Stimulated activated CD8-positive, alpha-beta memory T cell treated with anti-CD3 and anti-CD28 coated beads, Interleukin-15, amount 100 ng/mL, for 48 hours (primary cell): ENCODE measurements at places on chromosomes 3 and 15.

DNA sequence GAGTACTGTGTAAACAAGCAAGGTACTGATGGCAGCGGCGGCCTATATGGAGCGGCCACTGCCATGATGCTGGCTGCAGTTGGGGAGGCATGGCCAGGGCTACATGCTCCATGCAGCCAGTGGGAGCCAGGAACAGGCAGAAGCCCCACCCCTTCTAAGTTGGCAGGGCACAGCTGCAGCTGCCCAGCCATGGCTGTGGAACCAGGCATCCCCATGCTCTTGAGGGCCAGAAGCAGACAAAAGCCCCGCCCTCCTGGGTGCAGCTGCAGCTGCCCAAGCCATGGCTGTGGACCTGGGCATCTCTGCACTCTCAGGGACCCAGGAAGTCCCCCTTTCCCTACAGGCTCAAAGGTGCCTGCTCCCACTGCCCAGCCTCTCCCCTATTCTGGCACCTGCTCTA is 150.9 kb downstream of the FMN1 start:
- no peak for DNase-seq

GRCh38 chr15:99631255-99631654 is 65.5 kb downstream of the MEF2A start:
- DNase-seq = no peak

GRCh38 chr15:63321462-63321861 is 44.1 kb downstream of the APH1B start:
- DNase-seq = no peak

DNA sequence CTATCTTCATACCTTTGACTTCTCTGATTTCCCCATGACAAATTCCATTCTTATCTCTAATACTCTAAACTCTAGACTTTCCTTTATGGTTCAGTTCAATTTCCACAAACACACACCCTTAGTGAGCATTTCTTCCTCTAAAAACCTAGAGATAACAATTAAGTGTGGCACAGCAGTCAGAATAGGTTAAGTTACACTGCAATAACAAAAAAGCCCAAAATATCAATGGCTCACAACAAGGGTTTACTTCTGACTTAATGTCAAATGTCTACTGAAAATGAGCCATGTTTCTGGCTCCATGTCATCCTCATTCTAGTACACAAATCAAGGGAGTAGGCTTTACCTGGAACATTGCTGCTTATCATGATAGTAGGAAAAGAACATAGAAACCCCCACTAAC is 123.8 kb downstream of the TAFA4 start:
- DNase-seq = no peak

DNA sequence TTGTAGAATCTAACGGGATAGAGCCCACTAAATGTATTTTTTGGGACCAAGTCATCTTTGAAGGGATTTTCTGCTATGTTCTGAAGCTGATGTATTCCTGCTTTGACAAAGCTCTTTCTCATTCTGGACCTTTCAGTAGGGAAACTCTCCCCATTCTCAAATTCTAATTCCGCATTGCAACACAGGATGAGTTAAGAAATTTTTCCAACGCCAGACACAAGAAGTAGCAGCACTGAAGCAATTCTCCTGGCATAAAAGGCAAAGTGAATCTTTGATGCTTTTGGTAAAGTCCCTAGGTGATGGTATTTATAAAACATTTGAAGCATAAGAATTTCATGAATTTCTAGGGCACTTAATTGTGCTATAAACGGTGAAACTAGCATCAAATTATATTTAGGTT is 76.8 kb downstream of the ZPLD1 start:
- DNase-seq = no peak

DNA sequence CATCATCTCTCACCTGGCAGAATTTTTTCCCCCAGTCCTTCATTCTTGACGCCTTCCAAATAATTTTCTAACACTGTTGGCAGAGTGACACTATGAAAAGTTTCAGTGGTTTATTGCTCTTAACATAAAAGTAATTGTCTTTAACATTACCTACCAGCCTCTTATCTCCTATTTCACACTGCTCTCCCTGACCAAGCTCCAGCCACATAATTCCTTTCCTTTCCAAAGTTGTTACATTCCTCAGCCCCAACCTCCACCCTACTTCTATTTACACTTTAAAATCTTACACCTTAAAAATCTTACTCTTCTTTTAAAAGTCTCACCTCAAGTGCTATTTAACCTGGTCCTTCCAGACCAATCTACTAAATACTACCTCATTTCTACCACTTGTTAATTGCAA is 2.8 kb downstream of the DPPA4 start:
- DNase-seq = no peak

DNA sequence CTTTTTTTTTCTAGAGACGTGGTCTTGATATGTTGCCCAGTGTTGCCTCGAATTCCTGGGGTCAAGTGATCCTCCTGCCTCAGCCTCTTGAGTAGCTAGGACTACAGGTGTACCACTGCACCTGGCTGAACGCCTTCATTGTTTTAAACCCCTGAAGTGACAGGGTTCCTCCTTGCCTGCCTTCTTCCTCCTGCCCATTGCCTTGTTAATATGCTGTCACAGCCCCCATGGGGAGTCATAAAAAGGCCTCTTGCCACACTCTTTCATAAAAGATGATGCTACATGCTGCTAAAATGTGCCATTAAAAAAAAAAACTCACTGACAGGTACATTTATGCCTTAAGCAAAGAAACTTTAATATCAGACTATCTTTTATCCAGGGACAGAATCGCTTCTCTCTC is 116.8 kb upstream of the SKOR1 start:
- DNase-seq = no peak

- DNase-seq = no peak
Measured at GRCh38 chr3:9175421-9175820, 74.0 kb downstream of the SRGAP3 start.

DNA sequence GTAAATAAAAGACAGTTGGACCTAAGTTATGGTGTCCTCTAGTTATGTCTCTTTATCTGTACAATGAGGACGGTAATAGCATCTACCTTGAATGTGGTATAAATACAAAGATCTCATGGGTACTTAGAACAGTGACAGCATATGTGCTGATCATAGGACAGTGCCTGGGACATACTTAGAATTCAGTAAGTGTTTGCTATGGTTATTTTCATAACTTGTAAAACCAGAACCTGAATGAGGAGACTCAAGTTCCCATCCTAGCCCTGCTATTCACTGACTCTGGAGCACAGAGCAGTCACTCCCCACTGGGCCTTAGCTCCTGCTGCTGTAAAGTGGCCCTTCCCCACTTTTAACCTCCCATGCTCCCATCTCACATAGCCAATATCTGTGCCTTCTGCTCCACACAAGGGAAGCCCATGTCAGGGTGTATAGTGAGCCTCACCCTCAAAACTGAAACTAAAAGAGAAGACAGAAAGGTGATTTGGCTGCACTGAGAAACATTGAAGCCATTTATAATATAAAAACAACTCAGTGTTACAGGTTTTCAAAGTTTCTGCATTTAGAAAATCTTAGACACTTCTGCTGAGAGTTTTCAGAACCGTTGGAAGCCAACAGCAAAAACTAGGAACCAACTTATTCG is 225.4 kb upstream of the UBE2E2 start:
- no peak for DNase-seq

GRCh38 chr3:160870327-160870726 is 114.3 kb downstream of the PPM1L start:
- no peak for DNase-seq

- no peak for DNase-seq
Measured at GRCh38 chr15:39239562-39239961, 341.3 kb upstream of the THBS1 start.

DNA sequence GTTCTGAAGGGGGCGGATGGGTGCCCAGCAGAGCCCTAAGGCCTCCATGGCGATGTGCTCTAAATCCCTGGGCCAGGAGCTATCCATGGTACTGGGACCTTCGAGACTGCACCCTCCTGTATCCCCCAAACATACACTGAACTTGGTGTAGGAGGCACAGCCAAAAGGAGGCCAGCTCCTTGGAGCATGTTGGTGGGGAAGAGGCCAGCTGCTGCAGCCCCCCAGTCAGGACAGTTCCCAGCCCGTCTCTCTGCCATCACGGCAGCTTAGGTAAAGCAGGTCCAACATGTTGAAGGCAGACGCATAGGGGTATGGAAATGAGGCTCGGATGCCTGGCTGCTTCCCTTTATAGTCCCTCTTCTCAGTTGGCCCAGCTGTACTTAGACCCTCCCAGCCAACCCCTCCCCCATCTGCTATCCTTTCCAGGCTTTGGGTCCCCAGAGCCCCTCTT is 1.8 kb downstream of the CAMKV start:
- DNase-seq = no peak

DNA sequence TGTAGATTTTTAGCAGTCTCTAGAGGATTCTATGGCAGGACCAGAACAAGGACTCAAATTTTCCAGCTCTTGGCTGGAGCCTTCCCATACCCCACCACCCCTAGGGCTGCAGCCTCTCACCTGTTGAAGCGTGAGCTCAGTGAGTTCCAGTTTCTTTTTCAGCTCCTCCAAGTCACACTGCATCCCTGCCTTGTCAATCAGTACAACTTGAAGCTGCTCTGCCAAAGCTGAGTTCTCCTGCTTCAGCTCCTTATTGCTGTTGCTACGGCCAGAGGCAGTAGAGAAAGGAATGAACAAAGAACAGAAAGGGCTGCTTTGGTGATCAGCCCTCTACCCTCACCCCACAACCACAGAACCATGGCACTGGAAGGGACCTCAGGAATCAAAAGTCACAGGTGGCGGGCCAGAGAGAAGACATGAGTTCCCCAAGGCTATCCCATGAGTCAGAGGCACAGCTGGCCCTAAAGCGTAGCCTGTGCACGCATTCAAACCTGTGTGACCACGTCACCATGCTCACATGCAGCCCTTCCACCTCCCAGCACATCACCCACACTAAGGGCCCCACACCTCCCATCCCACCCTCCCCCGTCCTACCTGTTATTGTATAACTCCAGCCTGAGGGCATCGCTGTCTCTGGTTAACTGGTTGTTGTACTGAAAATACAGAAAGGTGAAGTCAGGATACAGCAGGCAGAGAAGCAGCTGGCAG is 83.3 kb upstream of the C2CD4B start:
- no peak for DNase-seq

DNA sequence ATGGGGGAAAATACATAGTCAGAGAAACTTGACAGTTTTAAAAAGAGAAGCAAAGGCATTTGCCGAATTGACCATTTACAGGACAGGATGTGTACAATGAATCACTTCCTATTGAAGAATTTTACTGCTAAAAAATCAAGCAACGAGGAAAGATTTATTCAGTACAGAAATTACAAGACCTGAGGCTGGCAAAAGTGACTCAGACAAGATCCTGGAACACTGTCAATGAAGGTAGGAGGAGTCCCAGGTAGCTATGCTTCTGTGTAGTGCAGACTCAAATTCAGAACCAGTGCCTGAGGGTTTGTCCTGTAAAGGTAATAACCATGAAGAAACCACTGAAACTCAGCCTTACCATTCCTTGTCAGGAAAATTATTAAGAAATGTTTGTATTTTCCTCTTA is 120.9 kb downstream of the ZMAT3 start:
- no peak for DNase-seq

DNA sequence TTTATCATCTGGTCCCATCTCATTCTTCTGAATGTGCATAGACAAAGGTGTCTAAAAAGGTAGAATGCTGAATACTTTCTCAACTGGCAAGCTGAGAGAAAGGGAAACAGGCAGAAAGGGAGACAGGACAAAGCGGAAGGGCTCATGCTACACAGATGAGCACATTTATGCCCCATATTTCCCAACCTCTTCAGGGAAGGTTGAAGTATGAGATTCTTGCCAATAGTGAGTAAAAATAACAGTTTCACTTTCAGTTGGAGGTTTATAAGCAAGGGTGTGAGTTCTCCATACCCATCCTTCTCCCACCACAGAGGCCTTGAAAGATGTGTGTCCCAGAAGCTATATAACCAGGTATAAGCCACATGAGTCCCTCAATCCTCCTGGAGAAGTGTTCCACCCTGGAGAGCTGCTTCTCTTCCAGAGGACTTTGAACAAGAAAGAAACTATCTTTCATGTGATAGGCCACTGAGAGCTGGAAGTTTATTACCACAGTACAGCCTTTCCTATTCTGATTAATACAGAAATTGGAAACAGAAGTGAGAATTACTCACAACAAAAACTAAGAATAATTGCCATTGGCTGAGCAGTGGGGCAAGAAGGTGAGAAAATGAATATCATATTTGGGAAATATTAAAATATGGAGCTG is 709.4 kb upstream of the NR2F2 start:
- DNase-seq = no peak

- DNase-seq = no peak
Measured at GRCh38 chr3:67312155-67312554, 314.0 kb downstream of the KBTBD8 start.

GRCh38 chr15:65535192-65535591 is 4.9 kb downstream of the HACD3 start:
- no peak for DNase-seq

- DNase-seq = no peak
Measured at GRCh38 chr3:48256557-48256956, 15.7 kb downstream of the ZNF589 start.

DNA sequence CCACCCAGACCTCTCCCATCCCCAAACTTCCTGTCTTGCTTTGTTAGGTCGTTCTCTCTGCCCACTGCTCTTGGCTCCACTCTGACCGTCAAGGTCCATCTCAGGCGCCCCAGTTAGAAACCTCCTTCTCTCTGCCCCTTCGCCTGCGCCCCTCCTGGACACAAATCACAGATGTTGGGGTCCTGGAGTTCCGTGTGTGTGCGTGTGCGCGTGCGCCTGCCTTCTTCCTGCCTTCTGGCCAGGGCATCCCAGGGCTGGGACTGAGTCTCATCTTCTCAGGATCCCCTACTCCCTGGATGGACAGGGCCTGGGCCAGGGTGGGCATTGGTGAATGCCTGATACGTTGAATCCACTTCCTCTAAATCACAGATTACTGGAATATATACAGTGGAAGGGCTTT is 869 bp downstream of the ACSBG1 start:
- no peak for DNase-seq

GRCh38 chr3:134064081-134064480 is 34.4 kb upstream of the SLCO2A1 start:
- DNase-seq = no peak

GRCh38 chr15:69323893-69324430 is 25.2 kb downstream of the PAQR5 start:
- no peak for DNase-seq

- no peak for DNase-seq
Measured at GRCh38 chr15:75947092-75947491, 43.4 kb downstream of the FBXO22 start.

- DNase-seq = no peak
Measured at GRCh38 chr15:81959196-81959595, 86.6 kb downstream of the MEX3B start.

DNA sequence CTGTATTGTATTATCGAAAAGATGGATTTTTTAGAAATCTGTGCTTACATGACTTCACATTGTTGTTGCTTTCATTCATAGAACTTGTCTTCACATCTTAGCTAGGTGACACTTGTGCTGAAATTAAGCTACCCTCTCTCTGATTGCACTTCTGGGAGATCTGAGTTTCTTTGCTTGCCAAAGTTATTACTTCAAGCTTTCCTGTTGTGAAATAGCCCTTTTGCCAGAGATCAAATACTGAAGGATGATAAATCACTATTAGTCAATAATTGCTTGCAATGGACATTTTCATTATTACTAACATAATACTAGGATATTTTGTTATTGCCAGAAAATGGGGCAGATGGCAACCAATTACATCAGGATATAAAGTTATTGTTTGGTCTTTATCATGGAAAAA is 34.7 kb downstream of the PIK3CA start:
- no peak for DNase-seq

- DNase-seq = no peak
Measured at GRCh38 chr3:120475722-120476377, 25.1 kb upstream of the FSTL1 start.

- no peak for DNase-seq
Measured at GRCh38 chr3:148943506-148944205, 47.7 kb upstream of the GYG1 start.
